ENCODE measurements at places on chromosomes 13 and 19.

GRCh38 chr19:39778763-39779162 is at the start of gene LEUTX:
Gene LEUTX (plus strand): TSS chr19:39778854. CDS start chr19:39778921, 67 bp downstream.
- DNase-seq = no peak

DNA sequence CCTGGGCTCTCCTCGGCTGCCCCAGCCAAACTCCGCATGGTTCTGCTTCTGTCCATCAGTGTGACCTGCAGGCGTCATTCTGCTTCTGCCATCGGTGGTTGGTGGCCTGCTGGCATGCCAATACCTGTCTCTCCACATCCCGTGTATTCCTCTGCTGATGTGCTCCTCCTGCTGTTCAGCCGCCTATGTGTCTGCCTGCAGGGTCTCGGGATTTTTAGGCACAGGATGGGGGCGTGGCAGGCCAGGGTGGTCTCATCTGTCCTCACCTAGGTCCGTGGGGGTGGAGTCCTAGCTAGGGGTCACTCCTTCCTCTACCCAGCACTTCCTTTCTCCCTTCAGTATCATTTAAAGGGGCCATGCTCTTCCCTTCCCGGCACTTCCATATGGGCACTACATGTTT is 33.0 kb upstream of the SGCG start:
- DNase-seq = no peak

DNA sequence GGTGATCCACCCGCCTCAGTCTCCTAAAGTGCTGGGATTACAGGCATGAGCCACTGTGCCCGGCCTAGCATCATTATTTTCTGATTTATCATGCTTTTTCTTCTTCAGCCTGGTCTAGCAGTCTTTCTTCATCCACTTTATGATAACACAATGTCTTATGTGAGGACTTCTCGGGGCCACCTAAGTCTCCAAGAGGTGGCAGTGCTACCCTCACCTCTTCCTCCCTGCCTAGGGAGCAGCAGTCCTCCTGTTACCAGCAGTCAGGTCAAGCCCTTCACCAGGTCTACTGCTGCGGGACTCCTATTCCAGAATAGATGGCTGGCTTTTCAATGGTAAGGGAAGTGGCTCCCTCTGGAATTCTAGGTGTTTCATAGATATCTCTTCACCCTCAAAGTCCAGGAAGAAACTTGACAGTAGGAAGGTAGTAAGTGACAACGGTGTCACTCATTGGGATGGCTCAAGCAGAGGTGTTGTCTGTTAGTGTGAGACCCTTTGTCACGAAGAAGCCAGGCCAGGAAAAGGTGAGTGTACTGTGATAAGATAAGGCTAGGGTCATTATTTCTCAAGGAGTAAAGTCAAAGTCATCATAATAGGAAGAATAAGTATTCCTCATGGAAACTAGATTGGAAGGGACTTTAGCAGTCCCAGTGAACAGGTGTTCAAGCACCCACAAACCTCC is 164.0 kb downstream of the KLF5 start:
- DNase-seq = no peak

- no peak for DNase-seq
Measured at GRCh38 chr13:79432992-79433391, 26.9 kb upstream of the RBM26 start.

DNA sequence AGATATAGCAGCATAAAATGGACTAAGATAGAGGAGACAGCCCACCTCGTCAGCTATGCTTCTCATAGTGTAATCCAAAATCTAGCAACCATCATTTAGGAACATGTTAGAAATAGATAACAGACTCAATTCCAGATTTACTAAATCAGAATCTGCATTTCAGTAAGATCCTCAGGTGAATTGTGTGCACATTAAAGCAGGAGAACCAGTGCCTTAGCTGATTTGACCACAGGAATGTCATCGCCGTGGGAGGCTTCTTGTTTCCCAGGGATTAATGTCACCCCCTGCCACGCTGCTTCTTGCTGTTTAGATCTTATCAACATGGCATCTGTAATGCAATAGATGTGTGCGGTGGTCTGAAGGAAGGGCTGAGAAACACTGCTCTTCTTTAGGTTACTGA is 84.0 kb downstream of the GPC5 start:
- DNase-seq = no peak

DNA sequence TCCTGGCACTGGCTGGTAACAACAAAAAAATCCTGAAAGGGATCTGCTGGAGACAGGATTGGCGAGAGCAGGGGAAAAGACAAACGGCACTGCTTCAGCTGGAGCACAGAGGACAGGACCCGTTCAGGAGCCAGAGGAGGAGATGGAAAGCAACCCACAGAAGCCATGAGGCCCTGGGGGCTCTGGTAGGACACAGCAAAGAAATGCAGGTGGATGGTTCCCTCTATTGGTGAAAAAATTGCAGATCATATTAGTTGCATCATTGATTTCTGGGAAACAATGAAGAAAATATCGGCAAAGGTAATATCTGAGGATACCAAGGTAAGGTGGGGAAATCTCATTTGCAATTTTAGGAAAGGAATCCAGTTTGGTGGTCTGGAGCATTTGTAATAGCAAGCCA is 25.7 kb upstream of the TPP2 start:
- DNase-seq = no peak

DNA sequence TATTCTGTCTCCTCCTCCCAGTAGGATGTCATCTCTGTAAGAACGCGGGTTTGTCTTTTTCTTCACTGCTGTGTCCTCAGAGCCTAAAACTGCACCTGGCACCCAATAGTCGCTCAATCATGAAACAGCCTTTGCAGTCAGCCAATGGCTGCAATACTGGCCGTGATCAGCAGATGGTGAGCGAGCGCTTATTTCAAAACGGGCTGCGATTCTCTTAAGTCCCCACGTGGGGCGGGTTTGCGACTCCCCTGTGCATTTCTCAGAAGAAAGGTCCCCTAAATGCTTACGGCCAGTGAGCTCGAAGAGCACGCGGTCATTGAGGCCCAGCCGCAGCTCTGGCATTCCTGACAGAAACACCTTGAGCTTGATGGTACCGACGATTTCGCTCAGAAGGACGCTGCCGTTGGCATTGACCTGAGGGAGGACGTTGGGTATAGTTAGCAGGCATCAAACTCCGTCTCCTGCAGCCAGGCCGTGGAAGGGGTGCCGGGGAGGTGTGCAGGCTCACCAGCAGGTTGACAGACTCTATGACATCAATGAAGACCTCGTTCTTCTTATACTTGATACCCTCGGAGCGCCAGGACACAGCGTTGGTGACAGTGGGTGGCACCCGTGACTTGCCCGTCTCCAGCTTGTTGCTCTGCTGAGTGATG is 6.0 kb downstream of the AP1M2 start:
- peak; percentile 92 for DNase-seq

- DNase-seq = no peak
Measured at GRCh38 chr13:73991384-73991783, 142.8 kb downstream of the KLF12 start.

DNA sequence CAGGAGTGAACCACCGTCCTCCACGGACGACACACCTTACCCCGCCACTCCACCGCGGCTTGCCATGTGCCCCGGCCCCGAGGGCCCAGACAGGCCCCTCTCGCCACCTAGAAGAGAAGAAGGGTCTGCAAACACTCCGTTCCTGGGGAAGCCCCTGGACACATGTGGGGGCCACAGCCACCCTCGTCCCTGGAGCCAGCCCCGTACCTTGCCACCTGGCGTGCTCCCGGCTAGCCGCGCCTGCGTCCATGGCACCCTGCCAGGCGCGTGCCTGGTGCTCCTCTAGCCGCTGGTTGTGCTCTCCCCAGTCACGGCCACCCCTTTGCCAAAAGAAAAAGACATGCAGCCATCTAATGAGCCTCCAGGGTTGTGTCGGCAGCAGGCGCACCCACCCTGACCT is 19.9 kb upstream of the TINCR start:
- DNase-seq = no peak

DNA sequence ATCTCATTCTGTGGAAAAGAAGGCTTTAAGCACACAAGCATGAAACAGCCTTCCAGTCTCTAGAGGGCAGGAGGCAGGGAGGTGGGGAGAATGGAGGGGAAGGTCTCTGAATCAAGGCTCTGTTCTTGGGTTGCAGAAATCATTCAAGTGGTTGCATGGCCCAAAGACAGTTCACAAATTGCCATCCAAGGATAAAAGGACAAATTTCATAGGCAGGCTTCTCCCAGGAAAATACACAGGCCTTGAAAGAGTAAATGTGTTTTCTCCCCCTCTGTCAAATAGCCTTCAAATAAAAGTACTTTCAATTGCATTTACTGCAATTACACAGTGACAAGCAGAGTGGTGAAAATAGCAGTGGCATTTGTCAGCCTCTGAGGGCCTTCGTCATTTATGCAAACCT is 450.8 kb downstream of the DCT start:
- DNase-seq = no peak

GRCh38 chr19:2282062-2282861 is at the start of gene PEAK3:
Gene PEAK3 (minus strand): TSS chr19:2282175. CDS start chr19:2280931, 1,244 bp downstream.
- DNase-seq = peak; percentile 54

- no peak for DNase-seq
Measured at GRCh38 chr13:42926555-42926954, 65.5 kb downstream of the EPSTI1 start.
